ENCODE measurements at places on chromosomes 13 and 19.

GRCh38 chr13:25177012-25177411 is 4.9 kb upstream of the AMER2 start:
- DNase-seq = no peak

DNA sequence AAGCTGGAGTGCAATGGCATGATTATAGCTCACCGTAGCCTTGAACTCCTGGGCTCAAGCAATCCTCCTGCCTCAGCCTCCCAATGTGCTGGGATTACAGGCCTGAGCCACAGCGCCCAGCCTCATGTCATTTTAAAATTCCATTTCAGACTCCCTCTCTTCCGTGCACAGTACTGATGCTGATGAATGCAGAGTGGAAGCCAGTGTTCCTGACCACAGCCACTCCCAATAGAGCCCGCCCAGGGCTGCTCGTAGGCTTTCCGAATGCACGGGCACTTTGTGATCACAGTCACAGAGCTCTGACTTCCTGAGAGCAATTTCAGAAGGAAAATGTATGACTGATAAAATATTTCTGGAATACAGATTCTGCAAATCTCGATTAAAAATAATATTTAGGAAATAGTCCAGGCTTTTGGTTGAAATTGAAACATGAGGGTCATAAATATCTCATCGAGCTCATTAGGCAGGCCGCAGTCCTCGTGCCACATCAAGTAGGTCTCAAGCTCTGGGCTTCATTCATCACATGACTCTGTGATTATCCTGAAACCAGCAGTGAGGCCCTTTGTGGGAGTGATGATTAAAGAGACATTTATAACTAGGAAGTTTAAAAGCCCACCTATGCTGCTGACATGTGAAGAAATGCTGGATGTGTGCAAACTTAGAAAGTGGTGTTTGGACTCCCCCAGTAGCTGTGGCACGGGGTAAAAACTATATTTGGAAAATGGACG is 38.9 kb upstream of the AMER2 start:
- DNase-seq = no peak

- peak; percentile 6 for DNase-seq
These were observed 2.1 kb upstream of the SIGLEC8 start for GRCh38 chr19:51460164-51460992.

DNA sequence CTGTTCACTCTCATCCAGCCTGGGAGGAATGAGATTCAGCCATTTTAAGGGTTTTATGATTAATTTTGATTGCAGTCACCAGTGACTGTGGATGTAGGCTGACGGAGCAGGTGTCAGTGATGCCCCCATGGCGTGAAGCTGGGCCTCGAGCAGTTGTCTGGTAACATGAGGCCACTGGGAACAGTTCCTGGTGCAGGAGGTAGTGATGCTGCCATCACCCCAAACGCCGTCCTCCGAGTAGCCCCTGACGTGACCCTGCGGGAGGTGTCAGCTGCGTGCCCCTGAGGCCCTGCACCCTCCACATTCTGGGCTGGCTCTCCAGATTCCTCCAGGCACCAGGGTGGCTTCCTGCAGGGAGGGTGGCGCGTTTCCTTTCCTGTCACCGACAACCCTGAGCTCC is 277.2 kb downstream of the TEX29 start:
- DNase-seq = no peak

DNA sequence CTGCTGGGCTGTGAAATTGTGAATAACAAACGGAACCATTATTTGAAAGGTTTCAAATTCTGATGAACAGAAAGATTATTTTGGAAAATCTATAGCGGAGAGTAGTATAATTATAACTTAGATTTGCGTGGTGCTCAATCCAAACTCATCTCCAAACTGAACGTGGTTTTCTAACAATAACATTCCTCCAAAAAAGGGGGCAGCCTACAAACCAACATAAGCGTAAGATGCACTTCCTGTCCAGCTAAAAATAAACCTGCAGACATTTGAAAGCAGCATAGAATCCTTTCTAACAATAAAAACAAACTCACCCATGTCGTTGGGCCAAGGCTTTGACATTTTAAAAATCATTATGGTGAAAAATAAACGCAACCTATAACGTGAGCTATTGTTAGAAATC is 178.4 kb downstream of the COL4A1 start:
- DNase-seq = no peak

DNA sequence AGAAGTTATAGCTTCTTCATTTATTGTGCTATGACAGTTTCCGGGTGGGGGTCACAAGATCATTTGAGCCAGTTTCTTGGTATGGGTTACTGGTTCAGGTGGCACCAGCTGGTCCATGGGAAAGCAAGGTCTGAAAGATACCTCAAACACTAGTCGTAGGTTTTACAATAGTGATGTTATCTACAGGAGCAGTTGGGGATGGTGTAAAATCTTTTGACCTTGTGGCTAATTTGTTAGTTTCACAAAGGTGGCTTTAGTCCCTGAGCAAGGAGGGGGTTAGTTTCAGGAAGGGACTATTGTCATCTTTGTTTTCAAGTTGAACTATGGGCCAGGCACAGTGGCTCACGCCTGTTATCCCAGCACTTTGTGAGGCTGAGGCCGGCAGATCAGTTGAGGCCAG is 24.6 kb downstream of the CHST8 start:
- no peak for DNase-seq

- DNase-seq = no peak
These were observed 787.9 kb upstream of the KLHL1 start for GRCh38 chr13:70896136-70896535.

DNA sequence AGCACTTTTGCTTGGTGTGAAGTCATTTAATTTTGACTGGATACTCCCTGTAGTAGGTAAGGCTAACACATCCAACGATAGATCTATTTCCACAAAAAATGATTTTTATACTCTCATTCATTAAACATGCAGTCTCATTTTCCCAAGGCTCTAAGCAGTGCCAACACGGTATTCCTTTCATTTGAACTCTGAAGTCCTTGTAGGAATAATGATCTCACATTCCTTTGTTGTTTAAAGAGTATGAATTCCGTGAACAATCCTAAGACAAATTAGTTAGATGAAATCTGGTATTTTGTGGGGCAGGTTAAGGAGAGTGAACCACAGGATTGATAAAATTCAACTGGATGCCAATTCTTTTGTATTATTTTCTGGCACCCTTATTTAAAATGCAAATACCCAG is 66.6 kb downstream of the LACC1 start:
- DNase-seq = no peak

- no peak for DNase-seq
These were observed 51.3 kb upstream of the LSM14A start for GRCh38 chr19:34120846-34121639.

DNA sequence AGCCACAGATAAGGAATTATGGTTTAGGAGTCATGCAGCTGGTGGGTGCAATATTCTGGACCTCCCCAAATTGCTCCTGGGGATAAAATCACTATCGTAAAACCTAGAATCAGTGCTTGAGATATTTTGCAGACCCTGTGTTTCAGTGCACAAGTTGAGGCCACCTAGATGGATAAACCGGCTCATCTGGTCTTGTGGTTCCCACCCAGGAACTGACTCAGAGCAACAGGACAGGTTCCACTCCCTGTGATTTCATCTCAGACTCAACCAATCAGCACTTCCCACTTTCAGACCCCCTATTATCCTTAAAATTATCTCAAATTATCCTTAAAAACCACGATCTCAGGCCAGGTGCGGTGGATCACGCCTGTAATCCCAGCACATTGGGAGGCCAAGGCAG is 21.0 kb downstream of the FBXL12 start:
- no peak for DNase-seq

DNA sequence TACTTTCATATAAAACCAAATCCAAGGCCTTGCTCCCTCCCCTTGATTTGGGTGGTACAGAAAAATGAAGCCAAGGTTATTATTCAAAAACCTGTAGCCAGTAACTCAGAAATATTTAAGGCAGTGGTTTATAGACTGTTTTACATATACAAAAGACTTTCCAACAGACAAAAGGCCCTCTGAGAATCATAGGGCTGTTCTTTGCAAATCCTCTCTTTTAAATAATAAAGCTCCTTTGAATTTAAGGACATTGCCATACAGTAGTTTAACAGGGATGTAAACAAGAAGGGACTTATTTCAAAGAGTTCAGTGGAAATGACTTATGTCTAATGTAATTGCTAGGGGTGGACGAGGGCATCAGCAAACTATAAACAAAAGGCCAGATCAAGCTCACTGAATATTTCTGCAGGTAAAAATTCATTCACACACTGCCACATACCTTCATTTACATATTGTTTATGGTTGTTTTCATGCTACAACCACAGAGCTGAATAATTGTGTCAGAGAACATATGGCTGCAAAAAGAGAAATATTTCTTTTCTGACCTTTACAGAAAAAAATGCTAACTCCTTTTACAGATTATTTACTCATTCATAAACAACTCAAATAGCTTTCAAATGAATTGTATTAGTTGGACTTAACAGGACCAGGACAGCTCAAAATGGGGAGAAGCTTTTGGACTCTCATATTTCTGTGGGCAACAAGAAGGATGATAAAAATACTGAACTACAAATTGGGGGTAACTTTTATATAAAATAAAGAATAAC is 665.6 kb downstream of the SLITRK1 start:
- no peak for DNase-seq

- DNase-seq = no peak
These were observed at the start of gene CCDC106 for GRCh38 chr19:55647732-55648584. TSS of gene CCDC106 (plus strand) at chr19:55648212. CDS start at chr19:55649047, 835 bp downstream.

DNA sequence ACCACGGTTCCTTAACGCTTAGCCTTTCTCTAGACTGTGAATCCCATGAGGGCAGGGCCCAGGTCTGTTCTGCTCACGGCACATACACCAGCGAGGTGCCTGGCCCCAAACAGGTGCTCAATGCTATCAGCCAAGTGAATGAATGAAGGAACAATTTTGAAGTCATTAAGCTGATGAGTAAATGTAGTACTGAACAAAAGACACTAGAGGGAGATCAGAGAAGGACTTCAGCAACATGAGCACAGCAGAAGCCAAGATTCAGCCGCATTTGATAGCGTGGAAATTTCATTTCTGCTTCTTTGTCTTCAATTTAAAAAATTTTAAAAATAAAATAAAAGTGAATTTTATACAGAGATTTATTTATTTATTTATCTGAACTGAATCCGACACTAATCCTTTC is 20.1 kb upstream of the MYO16 start:
- no peak for DNase-seq

- DNase-seq = no peak
These were observed 1037.9 kb downstream of the EFNB2 start for GRCh38 chr13:105497597-105497996.

DNA sequence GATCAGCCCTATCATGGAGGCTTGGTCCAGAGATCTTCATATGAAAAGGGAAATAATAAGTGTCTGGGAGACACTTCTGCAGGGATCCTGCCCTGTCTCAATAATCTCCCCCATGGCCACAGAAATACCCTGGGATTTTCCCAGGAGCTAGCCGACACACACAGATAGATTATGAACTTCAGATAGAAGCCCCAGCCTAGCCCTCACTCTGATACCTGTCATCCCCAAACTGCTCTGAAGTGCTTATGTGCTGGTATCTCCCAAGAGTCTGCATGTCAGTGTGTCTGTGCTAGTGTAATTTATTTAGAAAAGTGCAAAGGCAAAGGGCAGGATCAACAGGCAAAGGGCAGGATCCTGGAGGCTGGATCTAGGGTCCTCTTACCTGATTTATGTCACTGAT is 38.7 kb upstream of the ZNF766 start:
- DNase-seq = no peak

DNA sequence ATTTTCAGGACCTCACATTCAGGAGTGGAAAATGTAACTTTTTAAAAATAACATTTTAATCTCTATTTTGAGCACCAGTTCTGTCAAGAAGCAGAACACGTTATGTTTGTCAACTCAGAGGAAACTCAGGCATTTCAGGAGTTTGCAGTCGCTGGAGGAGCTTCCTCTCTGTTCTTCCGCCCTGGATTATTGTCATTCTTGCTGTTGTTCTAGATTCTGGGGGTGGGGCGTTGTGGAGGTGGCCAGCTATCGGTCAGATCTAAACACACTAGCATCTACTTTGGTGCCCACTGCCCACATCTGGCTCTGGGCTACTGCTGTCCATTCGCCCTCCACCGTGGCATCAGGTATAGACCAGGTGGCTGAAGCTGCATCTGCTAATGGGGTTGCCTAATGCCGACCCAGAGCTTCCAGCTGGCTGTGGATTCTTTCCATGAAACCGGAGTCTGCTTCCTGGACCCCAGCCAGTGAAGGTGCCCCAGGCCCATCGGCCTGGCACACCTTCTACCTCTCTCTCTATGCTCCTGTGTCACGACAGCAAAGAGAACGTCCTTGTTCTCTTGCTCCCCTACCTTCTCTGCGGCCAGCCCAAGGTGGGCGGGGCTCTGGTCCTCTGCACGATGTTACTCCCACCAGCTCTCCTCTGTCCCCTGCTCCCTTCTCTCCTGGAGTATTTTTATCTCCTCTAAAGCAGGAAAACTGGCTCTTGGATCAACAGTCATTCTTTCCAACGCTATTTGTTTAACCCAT is 36.7 kb upstream of the DGKH start:
- DNase-seq = no peak

GRCh38 chr19:32976223-32976805 is 4.3 kb downstream of the FAAP24 start:
- DNase-seq = peak; percentile 42

DNA sequence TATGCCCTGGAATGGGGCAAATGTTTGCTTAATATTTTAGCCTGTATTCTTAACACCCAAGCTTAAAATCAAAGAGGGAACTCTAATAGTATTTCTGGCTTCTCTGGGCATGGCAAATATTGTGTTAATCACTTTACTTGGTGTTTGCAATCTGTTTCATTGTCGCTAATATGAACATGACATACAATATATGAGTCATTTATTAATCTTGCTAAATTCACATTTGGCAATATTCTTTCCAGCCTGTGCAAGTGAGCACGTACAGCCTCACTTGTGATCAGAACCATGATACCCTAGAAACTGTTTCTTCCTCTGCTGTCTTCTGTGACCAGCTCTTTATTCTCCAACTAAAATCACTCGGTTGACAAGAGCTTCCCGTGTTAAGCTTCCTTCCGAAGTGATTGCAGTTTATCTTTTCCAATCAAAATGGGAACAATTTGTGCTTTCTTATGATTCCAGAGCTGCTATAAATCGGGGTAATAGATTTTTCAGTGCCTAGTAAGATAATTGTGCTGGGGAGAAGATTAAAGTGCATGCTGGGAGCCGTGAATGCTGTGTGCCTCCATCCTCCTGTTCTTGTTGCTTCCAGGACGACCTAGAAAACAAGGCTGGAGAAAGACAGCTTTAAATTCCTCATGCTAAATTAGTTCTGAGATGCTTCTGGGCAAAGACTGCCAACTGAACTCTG is 153.0 kb upstream of the TMTC4 start:
- DNase-seq = no peak

All from NCI-H774 (cell line).